ENCODE measurements at places on chromosomes 7 and 10. TPM values are rescaled to one million over a fixed set of nuclear protein-coding genes. Genes with fewer than 3 reads are reported as not detected.

PPP1R3C gene
- total RNA-seq: 0.72 TPM

CPEB3 gene
- 0.94 TPM for total RNA-seq

TMEM213 gene
- not detected for total RNA-seq

PITRM1 gene
- total RNA-seq: 78.4 TPM

OR6V1 gene
- not detected for total RNA-seq

Data from endothelial cell of coronary artery (primary cell).